ENCODE measurements at places on chromosomes 1 and 21.

DNA sequence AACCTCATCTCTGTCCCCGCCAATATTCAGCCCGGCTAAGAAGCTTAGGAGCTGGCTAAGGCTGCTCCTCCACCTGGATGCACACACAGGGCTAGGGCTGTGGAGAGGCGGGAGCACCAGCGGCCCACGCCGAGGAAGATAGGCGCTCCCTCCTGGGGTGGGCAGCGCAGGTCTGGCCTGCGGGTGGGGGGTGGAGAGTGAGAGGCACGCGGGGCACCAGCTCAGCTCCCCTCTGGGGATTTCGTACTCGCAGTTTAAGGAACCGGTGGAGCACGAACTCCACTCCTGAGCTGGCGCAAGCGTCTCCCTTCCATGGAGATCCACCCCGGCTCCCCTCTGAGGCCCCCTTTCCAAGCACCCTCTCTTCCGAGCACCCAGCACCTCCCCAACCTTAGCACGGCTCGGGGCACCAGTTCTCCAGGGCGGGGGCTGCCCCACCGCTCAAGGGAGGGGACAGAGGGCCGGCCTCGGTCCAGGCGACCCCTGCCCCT lies 433 bp upstream of the KAZN start:
- no peak for DNase-seq

DNA sequence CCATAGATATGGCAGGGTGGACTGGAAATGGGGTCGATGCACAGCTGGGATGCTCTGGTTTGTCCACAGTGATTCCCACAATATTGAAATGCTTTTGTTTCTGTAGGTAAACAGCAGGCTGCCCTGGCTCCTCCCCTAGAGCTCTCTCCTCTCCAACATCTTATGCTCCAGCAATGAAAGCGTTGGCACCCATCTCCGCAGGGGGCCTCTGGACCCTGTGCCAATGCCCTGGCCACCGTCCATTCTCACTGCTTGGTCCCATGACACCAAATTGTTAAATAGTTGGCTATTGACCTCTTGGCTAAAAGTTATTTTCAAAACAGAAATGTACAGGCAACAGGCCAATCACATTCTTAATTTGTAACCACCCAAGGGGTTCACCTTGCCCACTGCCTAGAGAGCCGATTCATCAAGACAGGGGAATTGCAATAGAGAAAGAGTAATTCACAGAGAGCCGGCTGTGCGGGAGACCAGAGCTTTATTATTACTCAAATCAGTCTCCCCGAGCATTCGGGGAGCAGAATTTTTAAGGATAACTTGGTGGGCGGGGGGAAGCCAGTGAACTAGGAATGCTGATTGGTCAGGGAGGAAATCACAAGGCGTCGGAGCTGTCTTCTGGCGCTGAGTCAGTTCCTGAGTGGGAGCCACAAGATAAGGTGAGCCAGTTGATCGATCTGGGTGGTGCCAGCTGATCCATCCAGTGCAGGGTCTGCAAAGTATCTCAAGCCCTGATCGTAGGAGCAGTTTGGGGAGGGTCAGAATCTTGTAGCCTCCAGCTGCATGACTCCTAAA lies 76.9 kb upstream of the B3GALT5 start:
- DNase-seq = no peak

DNA sequence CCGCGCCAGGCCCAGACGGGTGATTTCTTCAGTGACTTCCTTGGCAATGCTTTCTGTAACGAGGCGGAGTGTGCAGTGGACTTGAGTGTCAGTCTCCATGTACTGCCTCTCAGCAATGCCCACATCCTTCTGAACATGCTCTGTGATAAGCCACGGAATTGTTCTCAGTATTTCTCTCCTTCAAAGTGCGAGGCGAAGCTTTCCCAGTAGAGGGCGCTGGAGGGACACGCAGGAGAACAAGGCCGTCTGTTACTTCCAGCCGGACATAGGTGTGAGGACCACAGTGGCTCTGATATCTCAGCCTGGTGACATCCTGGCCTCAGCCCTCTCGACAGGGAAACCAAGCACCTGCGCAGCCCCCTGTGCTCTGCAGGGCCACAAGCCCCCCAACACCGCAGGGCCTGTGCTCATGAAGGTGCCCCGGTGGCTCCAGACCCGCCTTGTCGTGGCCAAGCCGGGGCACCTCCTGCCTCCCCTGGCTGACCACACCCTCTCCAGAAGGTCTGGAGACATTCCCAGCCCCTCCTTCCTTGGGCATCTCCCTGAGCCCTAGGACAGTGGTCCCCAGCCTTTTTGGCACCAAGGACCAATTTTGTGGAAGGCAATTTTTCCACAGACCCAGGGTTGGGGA lies 46.1 kb upstream of the BACE2 start:
- peak; percentile 10 for DNase-seq

GRCh38 chr1:197103300-197103699 lies 36.2 kb upstream of the F13B start:
- DNase-seq = no peak

DNA sequence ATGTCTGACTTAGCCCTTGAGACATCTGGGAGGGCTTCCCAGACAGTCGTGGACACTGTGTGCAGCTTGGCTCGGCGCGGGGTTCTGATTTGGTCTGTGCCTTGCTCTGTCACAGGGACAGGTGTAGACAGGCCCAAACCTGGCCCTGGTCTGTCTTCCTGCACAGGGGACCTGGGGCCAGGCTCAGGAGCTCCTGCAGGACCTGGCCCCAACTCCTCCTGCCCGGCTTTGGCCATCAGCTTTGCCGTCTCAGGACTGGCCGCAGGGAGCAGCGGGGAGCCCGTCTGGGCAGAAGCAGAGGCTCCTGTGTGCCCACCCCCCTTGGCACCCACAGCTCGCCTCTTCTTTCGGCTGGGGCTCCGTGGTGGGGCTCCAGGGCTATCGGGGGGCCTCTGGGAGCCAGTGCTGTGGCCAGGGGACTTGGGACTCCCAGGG lies 1.7 kb downstream of the PERM1 start:
- no peak for DNase-seq

DNA sequence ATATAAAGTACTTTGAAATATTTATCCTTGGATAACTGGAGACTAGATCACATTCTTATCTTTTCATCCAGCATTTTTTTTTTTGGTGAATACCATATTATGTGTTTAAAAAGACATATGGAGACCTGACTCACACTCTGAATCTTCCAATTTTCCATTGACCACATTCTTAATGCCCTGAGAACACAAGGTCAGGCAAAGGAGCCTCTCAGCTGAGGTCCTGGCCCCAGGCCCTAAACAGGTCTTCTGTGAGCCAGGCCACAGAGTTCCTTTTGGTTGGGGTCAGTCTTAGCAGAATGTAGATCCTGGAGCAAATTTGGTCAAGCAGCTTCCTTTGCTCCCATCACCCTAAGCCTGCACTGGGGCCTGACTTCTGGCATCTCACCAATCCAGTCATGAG lies 390.1 kb upstream of the ST6GALNAC5 start:
- DNase-seq = no peak

GRCh38 chr1:99771513-99771918 lies 5.1 kb upstream of the FRRS1 start:
- no peak for DNase-seq

DNA sequence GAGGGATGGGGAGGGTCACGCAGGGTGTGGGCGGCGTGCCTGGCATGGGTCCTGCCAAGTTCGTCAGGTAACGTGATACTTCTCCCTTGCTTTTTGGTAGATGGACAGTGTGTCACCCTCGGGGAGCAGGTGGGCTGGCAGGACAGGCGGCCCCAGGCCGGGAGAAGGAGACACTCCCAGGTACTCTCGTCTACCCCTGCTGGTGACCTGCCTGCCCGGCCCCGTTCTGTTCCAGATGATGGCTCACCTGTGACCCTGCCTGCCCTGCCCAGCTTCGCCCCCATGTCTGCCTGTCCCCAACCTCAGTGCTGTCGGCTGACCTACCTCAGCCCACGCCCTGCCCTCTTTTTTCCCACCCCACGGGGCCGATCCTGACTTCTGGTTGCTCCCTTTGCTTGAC lies 144.7 kb downstream of the PCBP3 start:
- no peak for DNase-seq

- DNase-seq = no peak
Observed at GRCh38 chr1:55446351-55446750, 231.2 kb upstream of the USP24 start.

GRCh38 chr1:46133181-46133658 lies 791 bp upstream of the PIK3R3 start:
- no peak for DNase-seq

DNA sequence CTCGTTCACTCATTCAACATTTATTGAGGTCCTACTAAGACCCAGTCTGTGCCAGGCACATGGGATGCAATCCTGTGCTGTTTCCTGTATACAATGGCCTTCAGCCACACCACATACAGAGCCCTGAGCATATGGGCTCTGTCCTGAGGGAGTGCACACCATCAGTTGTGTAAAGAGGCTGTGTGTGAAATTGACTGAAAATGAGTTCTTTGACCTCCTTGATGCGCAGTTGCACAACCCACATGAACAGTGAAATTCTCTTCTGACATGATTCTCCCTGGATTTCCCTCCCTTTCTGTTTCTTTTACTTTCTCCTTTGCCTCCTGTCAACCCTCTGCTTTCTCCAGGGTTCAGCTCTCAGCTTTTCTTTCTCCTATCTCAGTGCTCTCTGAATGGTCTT lies 6.3 kb upstream of the SYT6 start:
- no peak for DNase-seq

GRCh38 chr1:182586380-182586779 lies 2.7 kb downstream of the RNASEL start:
- DNase-seq = no peak

DNA sequence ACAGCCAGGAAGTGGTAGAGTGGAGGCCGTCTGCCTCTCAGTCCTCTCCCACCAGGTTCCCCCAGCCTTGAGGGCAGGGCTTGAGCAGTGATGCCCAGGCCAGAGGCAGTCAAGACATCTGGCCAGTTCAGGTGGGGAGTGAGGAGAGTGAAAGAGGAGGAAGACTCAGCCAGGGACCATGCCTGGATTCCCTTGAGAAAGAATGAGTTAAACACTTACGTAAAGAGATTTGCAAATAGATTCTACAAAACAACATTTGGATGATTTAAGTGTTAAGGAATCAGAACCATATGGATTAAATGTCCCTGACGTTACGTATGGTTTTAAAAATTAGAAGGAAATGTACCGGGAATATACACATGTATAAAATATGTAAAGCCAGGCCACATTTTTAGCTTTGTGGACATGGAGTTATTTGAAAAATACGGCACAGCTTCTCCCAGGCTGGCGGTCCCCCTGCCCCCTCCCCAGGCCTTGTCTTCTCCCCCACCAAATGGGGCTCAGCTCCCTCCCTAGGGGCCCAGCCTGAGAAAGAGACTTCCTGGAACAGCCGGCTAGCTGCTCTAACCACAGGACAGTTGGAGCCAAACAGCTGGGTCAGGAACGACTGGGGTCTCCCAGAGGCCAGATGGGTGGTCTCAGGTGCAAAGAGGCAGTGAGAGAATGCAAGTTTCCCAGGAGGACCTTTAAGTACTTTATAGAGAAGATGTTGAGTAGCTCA lies 188.3 kb upstream of the EDN2 start:
- DNase-seq = no peak

DNA sequence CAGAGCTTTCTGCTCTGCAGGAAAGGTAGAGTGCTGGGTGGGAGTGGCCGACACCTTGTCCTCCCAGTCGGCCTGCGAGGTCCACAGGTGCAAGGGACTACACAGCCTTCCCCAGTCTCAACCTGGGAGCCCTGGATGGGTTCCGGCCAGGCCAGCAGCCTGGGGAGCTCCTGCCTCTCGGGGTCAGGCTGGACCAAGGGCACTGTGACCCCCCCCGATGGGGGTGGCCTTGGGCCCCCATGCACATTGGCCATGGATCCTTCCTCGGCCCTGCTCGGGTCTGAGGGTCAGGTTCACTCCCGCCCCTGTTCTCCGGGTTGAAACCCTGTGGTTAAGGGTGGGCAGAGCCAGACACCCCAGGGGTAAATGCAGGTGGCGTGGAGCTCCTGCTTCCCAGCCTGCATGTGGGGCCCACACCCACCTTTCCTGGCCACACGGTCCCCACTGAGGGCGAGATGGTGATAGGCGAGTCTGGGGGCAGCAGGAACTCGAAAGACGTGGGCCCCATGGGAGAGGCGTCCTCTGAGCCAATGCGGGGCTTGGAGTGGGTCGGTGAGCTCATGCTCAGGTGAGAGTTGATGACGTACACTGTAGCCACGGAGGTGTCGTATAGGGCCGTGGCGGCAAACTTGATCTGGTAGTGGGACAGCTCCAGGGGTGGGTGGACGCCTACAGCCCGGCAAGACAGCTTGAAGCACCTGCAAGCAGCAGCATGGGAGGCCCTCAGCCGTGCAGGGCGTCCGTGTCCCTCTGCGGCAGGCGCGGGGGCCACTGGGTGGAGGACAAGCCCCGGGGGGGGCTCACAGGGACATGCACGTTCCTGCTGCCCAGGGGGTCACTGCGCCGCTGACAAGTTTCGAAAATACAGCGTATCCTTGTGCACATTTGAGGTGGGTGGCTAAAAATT lies 10.8 kb upstream of the TMEM52 start:
- no peak for DNase-seq

GRCh38 chr1:5109633-5110032 lies 455.2 kb downstream of the AJAP1 start:
- no peak for DNase-seq

- DNase-seq = no peak
Observed at GRCh38 chr1:110607536-110608230, 1.5 kb upstream of the KCNA2 start.

DNA sequence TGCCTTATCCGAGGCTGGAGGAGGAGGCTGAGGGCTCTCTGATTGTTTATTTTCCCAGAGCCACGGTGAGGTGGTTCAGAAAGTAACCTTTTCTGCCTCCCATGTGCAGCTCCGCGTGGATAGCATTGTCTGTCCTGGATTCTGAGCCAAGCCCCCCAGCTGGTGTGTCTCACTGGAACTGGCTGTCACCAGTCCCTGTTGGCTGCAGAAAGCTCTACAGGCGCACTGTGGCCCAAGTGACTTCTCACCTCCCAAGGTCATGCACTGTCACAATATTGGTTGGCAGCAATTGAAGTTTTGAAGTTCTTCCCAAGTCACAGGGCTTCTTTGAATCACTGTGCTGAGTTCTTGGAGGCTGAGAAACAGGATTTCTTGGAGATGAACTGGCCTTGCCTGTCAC lies 8.2 kb downstream of the BMP8A start:
- DNase-seq = no peak

DNA sequence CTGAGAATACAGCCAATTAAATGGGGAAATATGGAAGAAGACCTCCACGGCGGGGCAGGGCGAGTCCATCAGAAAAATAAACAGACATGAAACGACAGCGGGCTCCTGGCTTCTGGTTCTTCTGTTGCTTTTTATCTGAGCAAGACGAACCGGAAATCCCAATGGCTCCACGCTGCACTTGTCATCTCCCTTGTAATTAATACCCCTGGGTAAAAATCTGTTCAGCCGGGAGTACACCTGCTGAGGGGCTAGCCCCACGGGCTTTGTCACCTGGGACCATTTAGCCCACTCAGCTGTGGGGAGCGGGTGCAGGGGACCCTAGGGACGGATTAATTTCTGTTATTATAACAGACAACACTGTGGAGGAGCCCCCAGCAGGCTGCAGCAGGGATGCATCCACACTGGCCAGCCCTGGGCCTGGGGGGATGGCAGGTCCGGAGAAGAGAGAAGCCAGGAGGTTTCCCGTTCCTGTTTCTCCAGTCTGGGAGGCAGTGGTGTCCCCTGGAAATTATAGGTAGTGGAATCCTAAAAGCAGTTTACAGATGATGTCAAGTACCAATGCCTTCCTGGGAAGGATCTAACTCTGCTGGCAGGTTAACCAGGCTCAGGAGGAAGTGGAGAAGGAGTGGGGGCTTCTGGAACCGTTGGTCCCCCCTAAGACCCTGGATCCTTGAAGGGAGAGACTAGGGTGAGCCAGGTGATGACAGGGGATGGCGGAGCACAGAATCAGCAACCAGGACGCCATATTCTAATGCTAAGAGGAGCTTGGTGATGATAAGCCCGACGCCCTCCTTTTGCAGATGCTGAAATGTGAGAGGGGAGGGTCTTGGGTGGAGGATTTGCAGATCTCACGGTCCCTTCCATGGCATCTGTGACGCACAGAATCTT lies 566.1 kb downstream of the PTPRU start:
- DNase-seq = no peak
